8988T (cell line): ENCODE measurements at places on chromosomes 6 and 20.

- no peak for DNase-seq
Measured at GRCh38 chr20:21344206-21344900, 41.2 kb downstream of the XRN2 start.

GRCh38 chr6:11206576-11206975 lies 25.9 kb downstream of the NEDD9 start:
- no peak for DNase-seq

GRCh38 chr6:22958677-22959076 lies 389.3 kb downstream of the HDGFL1 start:
- DNase-seq = no peak

- DNase-seq = no peak
Measured at GRCh38 chr6:139013185-139013800, 15.3 kb upstream of the ABRACL start.

DNA sequence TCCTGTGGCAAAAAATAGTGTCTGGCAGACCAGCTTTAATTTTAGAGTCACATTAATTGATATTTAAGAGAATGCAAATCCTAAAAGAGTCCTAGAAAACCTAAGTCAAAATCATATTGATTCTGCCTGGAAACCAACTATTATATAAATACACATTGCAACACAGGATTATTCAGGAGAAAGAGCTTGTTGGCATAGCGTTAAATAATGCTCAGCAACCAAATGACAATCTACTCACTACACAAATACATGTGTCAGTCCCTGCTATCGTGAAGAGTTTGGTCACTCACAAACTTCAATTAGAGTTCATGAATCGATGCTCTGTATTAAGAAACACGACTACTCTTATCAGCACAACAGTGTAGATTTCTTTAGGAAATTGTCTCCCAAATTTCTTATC lies 54.2 kb downstream of the CGA start:
- DNase-seq = no peak

DNA sequence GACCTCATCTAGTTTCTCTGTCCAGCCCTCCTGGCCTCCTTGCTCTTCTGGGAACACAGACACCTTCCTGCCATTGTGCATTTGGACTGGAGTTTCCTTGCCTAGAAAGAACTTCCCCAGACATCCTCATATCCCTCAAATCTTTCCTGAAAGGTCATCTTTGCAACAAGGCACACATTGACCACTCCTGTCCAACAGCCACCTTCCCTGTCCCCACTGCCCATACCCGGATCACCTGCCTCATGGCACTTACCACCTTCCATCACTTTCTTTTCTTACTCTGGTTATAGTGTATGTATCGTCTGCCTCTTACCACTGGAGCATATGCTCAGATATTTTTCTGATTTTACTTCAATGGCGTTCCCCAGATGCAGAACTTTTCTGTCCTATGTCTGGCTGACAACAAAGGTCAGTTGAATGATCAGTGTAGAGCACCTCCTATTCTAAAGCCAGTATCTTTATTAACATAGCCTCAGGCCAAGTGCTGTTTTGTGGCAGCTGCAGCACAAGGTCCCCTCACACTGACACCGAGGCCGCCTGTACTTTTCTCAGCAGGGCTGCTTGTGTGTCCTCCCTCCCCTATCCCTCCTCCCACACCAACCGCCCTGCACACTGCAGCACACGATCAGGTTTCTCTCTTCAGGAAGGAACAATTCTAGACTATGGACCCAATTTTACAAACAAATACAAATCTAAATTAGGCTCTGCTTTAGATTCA lies 4.1 kb downstream of the HLA-C start:
- DNase-seq = no peak

DNA sequence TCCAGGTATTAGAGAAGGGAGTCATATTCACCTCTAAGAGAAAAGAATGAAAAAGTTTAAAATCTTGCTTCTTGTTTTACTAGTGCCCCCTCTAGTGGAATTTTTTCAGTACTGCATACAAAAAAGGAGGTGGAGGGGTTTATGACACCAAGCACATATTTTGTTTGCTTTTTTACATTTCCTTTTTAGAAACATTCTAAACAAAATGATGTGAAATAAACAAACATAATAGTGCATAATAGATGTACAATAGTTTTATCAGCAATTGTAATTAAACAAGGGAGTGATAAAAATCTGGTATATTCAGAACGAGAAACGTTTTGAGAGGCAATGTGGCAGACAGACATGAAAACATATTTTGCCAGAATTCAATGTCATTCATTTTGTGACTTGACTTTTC lies 111.0 kb upstream of the TFAP2D start:
- DNase-seq = no peak

- DNase-seq = no peak
Measured at GRCh38 chr6:159080217-159080976, 35.6 kb upstream of the TAGAP start.

GRCh38 chr6:145863366-145863765 lies 48.8 kb upstream of the FBXO30 start:
- DNase-seq = no peak

DNA sequence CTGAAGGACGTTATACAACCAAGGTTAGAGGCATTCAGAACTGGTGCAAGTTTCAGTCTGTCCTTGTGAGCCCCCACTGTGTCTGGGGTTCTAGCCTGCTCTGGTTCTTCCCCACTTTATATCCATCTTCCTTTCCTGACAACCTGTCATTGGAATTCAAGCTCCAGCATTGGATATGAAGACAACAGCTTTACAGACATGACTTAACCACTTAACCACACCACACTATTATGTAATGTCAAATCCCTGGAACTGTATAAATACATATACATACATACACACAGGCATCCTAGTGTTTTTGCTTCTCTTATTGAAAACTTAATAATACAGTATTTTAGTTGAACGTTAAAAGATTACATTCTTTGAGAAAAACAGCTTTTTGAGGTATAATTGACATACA lies 217.9 kb upstream of the SGK1 start:
- no peak for DNase-seq

GRCh38 chr6:112842330-112842685 lies 495.2 kb downstream of the RFPL4B start:
- no peak for DNase-seq

DNA sequence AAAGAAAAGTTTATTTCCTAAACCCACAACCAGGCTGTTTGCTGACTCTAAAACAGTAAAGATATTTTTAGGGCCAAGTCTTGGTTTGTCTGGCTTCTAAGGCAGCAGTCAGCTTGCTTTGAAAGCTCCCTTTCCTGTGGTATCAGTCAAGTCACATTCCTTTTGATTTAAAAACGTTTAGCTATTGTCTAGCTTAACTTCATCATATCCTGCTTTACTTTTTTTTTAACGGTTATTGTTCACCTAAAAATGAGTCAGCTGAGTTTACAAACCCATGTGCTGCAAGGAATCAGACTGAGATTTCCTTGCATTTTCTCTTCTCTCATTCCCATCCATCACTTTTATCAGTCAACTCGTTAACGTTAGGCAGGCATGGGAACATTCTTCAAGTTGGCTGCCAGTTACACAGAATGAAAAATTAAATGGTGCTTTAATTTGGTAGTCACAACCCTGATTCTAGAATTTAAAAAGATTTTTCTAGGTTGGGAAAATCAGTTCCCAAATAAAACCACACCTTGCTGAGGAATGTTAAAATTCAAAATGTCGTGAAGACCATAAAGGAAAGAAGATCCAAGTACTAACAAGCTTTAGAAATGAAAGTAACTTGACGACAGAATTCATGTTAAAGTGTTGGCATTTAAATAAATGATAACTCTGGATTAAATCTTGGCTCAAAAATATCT lies 45.9 kb downstream of the ELOVL5 start:
- peak; percentile 38 for DNase-seq

DNA sequence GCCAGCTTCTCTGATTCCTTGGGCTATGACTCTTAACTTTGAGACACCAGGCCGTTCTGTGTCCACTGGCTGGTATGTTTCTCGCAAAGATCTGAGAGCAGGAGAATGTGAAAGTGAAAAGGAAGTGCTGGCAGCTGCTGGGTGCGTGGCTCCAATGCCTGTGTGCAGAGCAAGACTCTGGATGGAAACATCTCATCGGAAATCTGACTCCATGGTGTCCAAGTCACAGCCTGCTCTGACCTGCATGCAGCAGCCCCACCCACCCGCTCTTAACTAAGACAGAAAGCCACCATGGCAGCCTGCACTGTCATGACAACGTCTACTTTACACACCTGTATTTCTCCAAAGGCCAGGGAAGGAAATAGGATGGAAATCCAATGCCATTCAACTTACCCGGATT lies 66.3 kb upstream of the MPC1 start:
- no peak for DNase-seq

DNA sequence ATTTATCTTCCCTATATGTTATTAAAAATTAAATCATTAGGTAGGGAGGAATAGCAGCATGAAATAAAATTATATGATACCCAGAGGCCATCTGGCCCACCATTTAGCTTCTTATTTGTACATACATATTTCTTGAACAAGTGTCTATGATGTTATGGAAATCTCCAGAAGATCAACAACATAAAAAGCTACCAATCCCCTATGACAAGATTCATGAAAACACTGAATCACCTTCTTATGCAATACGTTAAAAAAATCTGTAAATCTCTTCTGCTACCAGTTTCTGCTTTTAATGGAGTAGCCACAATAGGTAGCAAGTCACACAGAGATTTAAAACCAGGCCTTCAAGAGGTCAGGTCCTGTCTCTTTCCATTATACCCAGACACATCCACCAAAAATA lies 125.8 kb upstream of the ENPP5 start:
- DNase-seq = no peak

- DNase-seq = peak; percentile 13
Measured at GRCh38 chr6:46044881-46045617, 29.4 kb upstream of the CLIC5 start.

DNA sequence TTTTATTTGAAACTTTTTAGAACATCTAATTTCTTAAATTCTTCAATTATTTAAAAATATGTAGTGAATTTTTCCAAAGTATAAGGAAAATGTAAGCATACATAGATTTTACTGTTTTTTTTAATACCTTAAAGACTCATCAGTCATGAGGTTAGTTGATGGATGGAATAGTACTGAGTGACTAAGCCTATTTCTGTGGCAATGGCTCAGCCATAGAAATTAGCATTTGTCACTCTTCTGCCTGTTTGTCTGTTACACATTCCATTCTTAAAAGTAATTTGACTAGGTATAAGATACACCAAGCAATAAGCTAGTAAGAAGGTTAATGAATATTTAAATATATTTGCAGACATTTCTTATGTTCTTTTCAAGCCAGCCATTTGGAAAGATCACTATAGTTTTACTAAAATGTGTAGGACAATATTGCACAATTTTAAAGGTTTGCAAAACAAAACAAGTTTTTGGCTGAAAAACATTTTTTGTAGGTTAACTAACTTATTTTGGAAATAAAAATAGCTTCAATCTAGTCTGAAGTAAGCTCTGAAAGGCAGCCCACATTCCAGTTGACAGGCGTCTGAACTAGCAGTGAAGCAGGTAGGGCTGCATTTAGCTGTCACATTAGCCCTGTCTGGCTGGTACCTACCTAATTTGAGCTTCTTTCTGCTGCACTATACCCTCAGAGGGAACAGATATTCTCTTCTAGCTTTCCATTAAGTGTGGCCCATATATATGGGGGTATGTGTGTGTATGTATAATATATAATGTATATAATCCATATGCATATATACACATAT lies 385.7 kb downstream of the GRIK2 start:
- no peak for DNase-seq

- DNase-seq = no peak
Measured at GRCh38 chr20:58208944-58209343, 19.5 kb downstream of the ANKRD60 start.

GRCh38 chr6:41719436-41720261 lies 15.8 kb downstream of the TFEB start:
- no peak for DNase-seq

- no peak for DNase-seq
Measured at GRCh38 chr6:116159782-116160524, 34.0 kb upstream of the COL10A1 start.
